ENCODE measurements at places on chromosomes 5 and 9.
A peak's percentile ranks its signal among the peaks of the same experiment; 100 is the strongest.

GRCh38 chr5:1026700-1027621, 18.4 kb downstream of the NKD2 start:
- DNase-seq = peak; percentile 8

- no peak for DNase-seq
Measured at GRCh38 chr5:6000867-6001266, 377.5 kb downstream of the MED10 start.

DNA sequence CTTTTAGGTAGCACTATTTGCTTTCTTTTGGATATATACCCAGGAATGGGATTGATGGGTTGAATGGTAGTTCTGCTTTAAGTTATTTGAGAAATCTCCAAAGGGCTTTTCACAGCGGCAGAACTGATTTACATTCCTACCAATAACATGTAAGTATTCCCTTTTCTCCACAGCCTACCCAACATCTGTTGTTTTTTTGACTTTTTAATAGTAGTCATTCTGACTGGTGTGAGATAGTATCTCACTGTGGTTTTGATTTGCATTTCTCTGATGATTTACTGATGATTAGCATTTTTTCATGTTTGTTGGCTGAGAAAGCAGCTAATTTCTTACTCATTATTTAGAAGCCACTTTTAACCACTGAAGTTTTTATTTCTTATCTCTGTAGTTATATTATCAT, 221.1 kb upstream of the ACTBL2 start:
- no peak for DNase-seq

GRCh38 chr5:89473196-89473595, 590.2 kb upstream of the MEF2C start:
- no peak for DNase-seq

DNA sequence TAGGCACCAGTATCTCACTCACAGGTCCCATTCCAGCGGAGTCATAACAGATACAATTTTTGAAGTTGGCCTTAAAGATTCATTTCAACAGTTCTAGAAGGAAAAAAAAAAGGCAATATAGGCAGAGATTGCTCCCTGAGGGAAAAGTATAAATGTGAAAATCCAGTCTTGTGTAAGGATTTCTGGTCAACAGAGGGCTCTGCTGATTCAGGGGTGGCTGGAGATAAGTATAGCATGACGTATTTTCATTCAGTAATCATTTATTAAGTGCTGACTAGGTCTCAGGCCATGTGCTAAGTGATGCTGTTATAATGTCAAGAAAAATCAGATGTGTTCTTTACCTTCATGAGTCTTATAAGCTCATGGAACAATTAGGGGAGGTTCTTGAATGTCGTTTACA, 377.3 kb upstream of the MEF2C start:
- no peak for DNase-seq

DNA sequence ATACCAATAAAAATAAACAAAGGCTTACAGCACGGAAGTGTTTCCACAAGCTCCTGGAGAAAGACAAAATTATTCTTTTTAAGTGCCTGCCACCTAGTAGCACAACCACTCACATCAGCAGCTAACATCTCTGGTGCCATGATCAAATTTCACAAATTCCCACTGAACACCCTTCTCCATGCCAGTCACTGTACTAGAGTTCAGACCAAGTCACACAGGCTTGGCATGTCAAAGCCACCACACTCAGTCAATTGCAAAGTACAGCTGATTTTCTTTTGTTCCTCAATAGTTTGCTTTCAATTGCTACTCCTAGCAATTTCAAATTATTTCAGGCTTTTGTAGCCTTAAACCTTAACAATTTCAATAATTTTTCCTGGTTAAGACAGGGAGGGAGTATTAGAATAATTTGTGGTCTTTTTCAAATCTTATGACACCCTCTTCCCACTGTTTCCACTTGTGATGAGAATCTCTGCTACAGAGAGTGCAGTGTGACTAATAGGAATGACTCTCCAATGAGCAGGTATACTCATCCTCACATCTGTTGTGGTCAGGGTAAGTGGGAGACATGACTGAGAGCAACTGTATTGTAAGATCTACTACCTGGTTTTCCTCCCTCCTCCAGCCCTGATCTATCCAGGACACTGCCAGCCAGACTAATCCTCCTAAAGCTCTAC, 46.2 kb downstream of the RNF145 start:
- DNase-seq = no peak

DNA sequence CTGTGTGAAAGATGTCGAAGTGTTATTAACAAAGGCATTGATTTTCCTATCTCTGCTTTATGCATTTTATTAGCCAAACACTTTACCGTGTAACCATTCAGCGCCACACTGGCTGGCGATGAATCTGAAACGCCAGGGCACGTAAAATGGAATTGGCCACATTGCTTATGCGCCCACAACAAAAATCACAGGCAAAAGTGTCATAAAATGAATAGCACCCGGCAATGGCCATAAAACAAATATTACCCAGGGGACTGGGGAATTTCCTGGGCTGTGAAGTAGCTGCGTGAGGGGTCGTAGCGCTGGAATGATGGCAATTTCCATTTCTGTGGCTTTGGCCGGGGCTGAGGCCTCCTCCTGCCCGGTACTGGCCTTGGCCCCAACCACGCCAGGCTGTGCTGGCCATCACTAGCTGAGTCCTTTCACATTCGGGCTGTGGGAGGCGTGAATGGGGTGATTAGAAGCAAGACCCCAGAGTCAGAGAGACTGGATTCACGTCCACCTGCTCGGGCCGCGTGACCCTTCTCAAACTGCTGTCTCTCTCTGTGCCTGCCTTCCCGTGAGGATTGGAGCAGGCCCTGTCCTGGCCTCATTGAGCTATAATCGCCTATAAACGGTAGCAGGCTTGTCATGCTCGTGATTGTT, 254.5 kb downstream of the PBX3 start:
- DNase-seq = no peak

DNA sequence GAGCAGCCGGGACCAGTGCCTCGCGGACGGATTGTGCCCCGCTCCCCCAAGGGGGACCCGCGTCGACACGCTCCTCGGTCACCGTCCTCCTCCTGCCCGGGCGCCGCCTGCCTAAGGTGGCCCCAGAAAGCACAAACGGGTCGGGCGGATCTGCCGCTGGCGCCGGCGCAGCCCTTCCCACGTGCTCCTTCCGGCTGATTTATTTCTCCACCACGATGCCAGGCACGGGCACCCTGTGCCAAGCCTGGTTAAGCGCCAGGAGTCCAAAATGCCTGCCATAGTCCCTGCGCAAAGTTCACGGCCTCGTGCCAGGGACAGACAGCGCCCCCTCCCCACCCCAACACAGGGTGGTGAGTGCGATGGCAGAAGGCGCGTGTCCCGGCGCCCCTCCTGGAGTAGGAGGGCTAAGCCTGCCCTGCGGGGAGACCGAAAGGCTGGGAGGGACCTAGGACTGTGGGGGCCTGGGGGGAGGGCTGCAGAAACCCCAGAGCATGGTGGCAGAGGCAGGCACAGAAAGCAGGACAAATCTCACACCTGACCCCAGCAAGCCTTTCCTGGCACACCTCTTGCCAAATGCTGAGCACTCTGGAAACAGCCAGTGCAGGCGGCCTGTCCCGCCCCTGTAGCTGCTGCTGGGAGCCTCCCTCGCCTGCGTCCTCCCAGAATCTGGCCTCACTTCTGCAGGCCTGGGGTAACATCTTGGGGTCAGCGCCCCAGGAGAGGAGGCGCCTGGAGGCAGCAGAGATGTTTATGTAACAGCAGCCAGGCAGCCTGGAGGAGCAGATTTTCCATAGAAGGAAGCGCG, 1.1 kb upstream of the NOTCH1 start:
- no peak for DNase-seq

DNA sequence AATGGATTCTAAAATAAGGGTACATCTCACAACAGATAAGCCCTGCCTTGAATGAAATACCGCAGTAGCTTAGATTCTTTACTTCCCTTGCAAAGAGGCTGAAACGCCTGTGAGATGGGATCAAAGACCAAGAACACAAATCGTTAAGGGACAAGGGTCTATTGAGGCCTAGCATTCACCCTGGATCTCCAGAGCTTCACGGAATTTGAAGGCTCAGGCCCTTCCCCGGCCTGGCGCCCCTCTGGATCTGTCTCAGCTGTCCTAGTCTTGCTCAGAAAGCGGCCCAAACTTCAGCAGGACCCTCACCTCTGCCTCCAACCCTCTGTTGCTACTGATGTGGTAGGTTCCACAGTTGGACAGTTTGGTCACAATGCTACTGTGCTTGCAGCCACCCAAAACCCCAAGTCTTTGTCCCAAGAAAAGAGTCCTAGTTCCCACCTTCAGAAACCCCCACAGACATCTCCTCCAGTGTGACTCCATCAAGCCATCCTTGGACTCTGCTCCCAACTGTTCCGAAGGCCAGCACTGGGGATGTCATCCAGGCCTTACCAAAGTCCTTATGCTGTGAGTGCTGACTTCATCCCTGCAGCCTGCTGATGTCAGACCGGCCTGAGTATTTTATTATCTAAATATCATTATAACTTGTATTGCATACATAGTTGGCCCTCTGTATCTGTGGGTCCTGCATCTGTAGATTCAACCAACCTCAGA, 9.4 kb downstream of the CORO2A start:
- DNase-seq = no peak

GRCh38 chr9:23496489-23497136, 329.4 kb downstream of the ELAVL2 start:
- no peak for DNase-seq

DNA sequence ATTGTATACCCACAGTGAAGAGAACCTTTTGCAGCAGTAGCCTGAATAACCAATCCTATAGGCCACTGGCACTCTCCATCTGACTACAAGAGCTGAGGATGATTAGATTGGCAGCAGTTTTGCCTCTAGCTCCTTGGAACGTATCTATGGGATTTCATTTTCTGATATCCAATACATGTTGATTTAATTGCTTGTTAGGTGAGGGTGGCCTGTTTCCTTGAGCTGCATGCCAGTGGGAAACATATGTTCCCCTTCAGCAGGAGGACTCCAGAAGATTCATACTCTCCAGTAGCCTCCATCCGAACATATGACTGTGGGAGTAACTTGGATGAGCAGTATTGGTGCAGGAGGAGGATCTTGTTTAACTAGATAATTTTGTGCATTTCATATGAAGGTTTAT, 51.5 kb downstream of the GCNT1 start:
- no peak for DNase-seq

- DNase-seq = no peak
Measured at GRCh38 chr5:88677943-88678769, 204.8 kb downstream of the MEF2C start.

DNA sequence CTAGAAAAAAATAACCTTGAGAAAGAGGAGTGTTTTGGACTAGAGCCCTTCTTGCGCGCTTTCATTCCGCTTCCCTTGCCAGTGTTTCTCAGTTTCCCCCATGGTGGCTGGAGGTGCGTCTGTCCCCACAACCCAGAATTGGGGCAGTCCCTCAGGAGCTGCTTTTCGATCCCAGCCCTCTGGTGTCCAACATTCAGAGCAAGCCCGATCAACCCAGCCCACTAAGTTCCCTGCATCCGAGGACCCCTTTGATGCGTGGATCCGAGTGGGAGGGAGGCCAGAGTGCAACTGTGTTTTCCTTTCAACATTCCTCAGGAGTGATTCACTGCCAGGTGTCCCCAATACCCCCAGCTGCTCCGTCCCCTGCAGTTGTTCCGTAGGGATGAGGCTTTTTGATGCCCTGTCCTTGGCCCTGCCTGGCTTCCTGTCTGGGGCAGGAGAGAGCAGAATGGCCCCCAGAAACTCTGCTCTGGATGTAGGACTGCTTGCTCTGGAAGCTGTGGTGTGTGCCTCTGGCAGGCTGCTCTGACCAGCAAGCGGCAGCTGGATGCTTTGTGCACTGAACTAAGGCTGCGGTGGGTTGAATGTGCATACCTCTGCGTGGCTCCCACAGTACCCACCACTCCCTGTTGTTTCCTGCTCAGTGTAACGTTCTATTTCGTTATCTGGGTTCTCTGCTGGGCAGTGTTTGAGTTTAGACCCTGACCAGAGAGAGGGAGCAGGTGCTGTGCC, 117.5 kb downstream of the BOD1 start:
- DNase-seq = no peak

DNA sequence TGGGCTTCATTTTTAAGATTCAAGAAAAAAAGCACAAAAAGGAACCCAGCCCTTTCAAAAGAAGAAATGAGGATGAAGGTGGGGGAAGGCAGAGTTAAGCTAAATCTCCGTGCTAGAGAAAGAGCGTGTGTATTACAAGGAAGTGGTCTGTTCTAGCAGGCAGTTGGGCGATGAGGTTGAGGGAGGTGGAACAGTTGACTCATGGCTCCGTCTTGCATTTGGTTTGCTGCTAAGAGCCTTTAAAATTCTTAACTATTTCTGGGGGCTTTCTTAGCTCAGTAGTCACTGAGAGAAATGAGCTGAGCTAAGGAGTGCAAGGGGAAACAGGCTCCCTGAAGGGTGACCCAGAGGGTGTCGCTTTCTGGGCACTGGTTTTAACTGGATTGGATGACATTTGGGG, 117.4 kb downstream of the GCNT1 start:
- no peak for DNase-seq

DNA sequence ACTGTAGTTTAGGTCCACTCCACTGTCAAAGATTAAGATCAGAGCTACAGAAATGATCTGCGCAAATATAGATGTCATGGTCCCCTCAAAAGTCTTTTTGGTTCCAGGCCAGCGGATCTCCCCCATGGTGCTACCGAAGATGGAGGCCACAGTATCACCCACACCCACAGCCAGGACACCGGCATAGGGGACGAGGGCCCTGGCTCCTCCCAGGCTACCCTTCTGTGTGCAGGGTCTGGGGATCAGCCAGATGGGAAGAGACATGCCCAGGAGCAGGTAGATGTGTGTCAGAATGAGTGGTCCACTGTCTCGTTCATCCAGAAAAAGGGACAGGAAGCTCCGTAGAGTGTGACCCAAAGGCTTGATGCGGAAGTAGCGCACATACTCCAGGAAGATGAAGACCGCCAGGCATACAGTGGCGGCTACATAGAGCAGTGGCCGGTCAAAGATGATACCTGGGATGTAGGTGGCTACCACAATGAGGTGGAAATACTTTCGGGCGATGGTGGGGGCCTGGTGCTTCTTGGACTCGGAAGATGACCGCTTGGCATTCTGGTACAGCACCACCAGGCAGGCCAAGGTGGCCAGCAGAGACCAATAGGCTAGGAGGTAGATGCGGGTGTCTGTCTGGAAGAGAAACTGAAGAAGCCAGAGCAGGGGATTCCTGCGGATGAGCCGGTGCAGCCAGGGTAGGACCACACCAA, 1.5 kb downstream of the DOLK start:
- no peak for DNase-seq

GRCh38 chr9:108663422-108663821, 192.4 kb downstream of the ACTL7B start:
- no peak for DNase-seq

- peak; percentile 31 for DNase-seq
Measured at GRCh38 chr5:141121985-141122384, 367 bp downstream of the PCDHB4 start.

Measured in BE2C (cell line).